ENCODE measurements at places on chromosomes 6 and 20. TPM values are rescaled to one million over a fixed set of nuclear protein-coding genes. Genes with fewer than 3 reads are reported as not detected.

DNA sequence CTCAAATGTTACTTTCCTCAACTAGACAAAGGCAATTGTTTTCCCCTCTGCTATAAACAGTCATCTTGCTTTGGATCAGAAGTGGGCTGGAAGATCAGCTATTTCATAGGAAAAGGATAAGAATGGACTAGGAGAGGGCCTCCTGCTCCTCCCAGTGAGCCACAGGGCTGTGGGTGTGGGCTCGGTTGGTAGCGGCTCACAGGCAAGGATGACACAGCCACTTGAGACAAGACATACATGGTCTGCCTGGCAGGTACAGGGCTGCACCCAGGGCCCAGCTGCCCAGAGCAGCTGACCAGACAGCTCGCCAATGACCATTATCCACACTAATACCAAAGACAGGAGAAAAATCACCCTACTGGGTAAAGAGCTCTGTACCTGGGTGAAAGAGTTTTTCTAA, 9.0 kb upstream of the SLA2 start:
- no peak for DNase-seq

- DNase-seq, result no peak
These were observed 365.1 kb downstream of the ZFAND3 start for GRCh38 chr6:38184585-38185080.

MUC22 gene
- not detected for total RNA-seq

PACRG gene
- total RNA-seq, result 2.9 TPM

GRCh38 chr20:38617830-38618196, 16.2 kb downstream of the ARHGAP40 start:
- no peak for DNase-seq

GRCh38 chr6:87099472-87099871, 4.6 kb upstream of the CGA start:
- DNase-seq, result no peak

- no peak for DNase-seq
These were observed 417.3 kb upstream of the NOX3 start for GRCh38 chr6:155872961-155873360.

GRCh38 chr6:33192671-33193602, 670 bp upstream of the COL11A2 start:
- DNase-seq, result no peak

- peak; percentile 68 for DNase-seq
These were observed 24.5 kb downstream of the ILRUN start for GRCh38 chr6:34671801-34672656.

DNA sequence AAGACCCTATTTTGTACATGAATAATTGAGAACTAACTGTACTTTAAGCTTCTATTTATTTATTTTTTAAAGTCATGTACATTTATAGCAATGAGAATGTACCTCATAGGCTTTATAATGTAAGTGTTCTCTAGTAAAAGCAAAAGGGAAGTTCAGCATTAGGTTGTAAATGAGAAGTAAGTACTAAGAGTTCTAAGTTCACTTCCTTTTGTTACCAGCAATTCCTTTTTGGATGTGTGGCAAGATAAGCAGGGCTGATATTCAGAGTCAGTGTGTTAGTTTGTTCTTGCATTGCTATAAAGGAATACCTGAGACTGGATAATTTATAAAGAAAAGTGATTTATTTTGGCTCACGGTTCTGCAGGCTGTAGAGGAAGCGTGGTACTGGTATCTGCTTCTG, 54.0 kb upstream of the CCN2 start:
- DNase-seq, result no peak

DNA sequence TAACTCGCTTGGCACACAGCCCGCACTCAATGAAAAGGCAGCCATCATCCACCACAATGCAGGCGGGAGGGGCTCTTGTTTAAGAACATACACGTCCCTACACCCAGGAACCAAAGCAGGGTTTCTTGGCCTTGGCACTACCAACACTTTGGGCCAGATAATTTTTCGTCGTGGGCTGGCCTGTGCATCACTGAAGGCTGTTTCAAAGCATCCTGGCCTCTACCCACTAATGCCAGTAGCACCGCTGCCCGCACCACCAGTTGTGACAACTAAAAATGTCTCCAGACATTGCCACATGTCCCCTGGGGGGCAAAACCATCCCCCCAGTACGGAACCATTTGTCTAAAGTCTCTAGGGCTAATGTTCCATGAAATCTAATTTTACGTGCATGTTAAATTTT, 13.0 kb downstream of the UQCC2 start:
- DNase-seq, result no peak

- DNase-seq, result no peak
These were observed 67.4 kb upstream of the ARHGAP18 start for GRCh38 chr6:129777371-129777770.

TSPO2 gene
- total RNA-seq, result not detected

ULBP1 gene
- total RNA-seq, result 1.7 TPM

ERVFRD-1 gene
- total RNA-seq, result not detected

- DNase-seq, result no peak
These were observed 16.0 kb upstream of the IP6K3 start for GRCh38 chr6:33762713-33763112.

DNA sequence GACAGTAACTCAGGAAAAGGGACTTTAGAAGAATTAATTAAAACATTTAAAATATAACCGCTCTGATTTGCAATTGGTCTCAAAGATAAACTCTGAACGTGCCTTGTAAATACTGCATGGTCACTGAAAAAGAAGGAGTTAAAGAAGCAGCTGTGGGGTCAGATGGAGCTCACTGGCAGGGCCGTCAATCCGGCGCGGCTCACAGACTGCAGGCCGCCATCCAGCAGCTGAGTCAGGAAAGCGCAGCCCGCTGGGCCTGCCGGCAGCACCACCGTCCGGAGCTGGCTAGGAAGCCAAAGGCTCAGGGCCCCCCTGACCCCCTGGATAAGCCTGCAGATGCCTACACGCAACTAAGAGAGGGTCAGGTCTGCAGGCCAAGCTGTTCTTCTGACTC, 54.2 kb upstream of the FRMD1 start:
- peak; percentile 78 for DNase-seq

GRCh38 chr6:169784821-169785340, 33.5 kb downstream of the ERMARD start:
- DNase-seq, result no peak

CDC40 gene
- 21.8 TPM for total RNA-seq

Data from fibroblast of the aortic adventitia (primary cell).